Body of pancreas (tissue), 4 donors: ENCODE measurements at places on chromosomes 13 and 19.

GRCh38 chr13:75416327-75417011, 65.5 kb downstream of the TBC1D4 start:
- no peaks in the 10 kb centered on the region for H3K27me3 ChIP-seq
- no peak overlapping the region for H3K4me3 ChIP-seq
- no peaks in the 10 kb centered on the region for H3K36me3 ChIP-seq
- H3K4me1 ChIP-seq: peaks cover 54% of the 10 kb centered on the region
- no peak overlapping the region for H3K27ac ChIP-seq

- H3K27ac ChIP-seq: no peak overlapping the region
- no peak for DNase-seq
- H3K4me3 ChIP-seq: no peak overlapping the region
- no peaks in the 10 kb centered on the region for H3K27me3 ChIP-seq
- H3K4me1 ChIP-seq: no peaks in the 10 kb centered on the region
Observed at GRCh38 chr19:13666165-13666564, 98.2 kb upstream of the MRI1 start.

DNA sequence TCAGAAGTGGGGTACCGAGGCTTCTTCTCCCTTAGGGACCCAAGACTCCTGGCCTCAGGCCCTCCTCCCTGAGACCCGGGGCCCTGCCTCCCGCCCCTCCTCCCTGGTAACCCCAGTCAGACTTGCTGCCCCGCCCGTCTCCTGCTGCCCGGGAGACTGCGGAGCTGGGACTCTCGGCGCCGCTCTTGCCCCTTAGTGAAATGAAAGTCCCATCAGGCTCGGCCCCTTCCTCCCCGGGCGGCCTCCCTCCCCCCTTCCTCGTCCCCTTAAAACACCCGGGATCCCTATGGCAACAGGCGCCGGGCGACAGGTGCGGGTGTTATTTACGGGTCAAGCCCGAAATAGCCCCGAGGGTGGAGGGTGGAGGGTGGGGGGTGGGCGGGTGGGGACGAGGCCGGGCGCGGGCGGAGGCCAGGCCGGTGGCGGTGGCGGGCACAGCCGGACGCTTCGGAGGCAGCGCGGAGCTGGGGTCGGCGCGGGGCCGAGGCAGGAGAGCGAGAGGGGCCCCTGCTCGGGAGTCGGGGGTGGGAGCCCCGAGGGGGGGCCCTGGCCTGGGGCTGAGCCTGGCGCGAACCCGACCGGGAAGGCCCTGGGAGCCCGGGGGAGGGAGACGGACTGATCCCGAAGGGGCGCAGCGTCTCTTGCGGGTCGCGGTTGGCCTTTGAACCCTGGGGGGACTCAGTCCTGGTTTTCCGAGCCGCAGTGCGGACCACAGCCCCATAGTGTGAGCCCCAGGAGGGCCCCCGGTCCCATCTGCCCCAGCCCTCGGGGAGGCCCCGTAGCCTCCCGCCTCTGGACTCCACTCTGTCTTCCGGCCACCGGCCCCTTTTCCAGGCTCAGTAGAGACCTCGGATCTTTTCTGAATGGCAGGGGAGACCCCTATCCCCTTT, at the start of gene CACNG6:
Gene CACNG6, plus strand, starts transcription at position 414 of the 890 bp plus-strand sequence. CDS start 1,241 bp downstream, outside the sequence.
- peaks cover 6% of the 10 kb centered on the region for H3K4me1 ChIP-seq
- no peak within 1 kb of the TSS for H3K4me3 ChIP-seq
- no peak within 1 kb of the TSS for H3K27ac ChIP-seq
- H3K27me3 ChIP-seq: no peaks in the 10 kb centered on the region
- DNase-seq: no peak
- H3K36me3 ChIP-seq: no peaks in the 10 kb centered on the region

DNA sequence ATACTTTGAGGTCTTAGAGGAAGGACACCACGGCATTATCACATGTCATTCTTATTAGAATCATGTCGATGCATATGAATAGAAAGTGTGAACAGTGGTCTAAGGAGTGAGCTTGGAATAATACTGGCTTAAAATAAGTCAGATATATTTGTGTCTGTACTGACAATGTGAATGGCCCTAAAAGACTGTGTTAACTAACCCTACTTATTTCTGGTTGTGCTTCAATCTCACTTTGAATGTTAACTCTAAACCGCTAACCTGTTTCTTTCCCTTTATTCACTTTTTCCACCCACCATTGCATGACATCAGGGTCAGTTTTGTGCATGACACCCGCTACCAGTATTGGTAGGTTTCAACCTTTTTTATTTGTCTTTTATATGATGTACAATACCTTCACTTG, 69.1 kb upstream of the RAP2A start:
- no peaks in the 10 kb centered on the region for H3K27me3 ChIP-seq
- no peak overlapping the region for H3K4me3 ChIP-seq
- no peaks in the 10 kb centered on the region for H3K4me1 ChIP-seq

GRCh38 chr19:40614622-40615411, 13.6 kb downstream of the LTBP4 start:
- H3K27ac ChIP-seq: peak overlapping the region; percentile 11
- peak; percentile 56 for DNase-seq
- no peaks in the 10 kb centered on the region for H3K36me3 ChIP-seq
- H3K4me3 ChIP-seq: no peak overlapping the region
- peaks cover 11% of the 10 kb centered on the region for H3K4me1 ChIP-seq

DNA sequence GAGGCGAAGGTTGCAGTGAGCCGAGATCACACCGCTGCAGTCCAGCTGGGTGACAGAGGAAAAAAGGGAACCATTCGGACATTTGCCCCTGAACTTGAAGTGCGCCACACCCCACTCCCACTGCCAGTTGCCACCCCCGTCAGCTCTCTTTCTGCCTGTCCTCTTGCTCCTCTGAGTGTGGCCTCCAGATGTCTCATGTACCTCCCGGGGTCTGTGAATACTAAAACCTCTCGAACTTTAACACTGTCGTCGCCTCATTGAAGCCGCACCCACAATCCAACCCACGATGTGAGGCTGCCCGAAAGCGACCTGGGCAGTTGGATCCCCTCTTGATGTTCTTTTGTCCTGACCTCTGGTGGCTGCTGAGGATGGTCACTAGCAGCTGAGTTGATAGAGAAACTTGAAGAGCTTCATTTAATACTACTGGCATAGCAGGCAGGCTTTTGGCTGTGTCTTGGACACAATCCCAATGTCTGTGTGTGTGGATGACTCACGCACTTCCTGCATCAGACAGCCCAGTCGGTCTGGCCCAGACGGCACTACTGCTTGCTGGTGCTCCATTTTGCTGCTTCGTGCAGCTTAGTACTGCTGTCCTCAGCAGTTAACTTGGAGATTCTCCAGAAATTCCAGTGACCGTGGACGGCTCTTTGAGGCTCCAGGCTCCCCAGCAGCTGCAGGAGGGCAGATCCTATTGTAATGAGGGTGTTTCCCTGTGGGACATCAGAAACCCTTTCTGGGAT, 4.2 kb downstream of the FPR3 start:
- no peaks in the 10 kb centered on the region for H3K4me1 ChIP-seq
- no peak overlapping the region for H3K27ac ChIP-seq
- no peaks in the 10 kb centered on the region for H3K36me3 ChIP-seq
- H3K4me3 ChIP-seq: no peak overlapping the region
- peak; percentile 65 for DNase-seq

- no peaks in the 10 kb centered on the region for H3K27me3 ChIP-seq
- H3K36me3 ChIP-seq: no peaks in the 10 kb centered on the region
- no peak for DNase-seq
Observed at GRCh38 chr19:43505941-43506340, 1.4 kb upstream of the PHLDB3 start.

DNA sequence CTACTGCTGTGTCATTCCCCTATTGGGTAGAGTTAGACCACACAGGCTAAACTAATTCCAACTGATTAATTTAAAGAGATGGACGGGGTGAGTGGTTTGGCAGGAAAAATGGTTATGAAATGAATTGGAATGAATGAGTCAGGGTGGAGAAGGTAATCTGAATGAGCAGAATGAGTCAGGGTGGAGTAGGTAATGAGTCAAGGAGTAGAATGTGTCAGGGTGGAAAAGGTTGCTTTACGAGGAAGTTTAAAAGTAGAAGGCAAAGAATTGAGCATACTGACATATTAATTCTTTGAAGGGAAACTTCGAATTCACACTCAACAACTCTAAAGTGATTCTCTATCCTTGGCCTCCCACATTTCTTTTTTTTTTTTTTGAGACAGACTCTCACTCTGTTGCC, 12.7 kb upstream of the ZNF121 start:
- DNase-seq: no peak
- H3K4me3 ChIP-seq: no peak overlapping the region
- no peaks in the 10 kb centered on the region for H3K27me3 ChIP-seq
- H3K36me3 ChIP-seq: no peaks in the 10 kb centered on the region

DNA sequence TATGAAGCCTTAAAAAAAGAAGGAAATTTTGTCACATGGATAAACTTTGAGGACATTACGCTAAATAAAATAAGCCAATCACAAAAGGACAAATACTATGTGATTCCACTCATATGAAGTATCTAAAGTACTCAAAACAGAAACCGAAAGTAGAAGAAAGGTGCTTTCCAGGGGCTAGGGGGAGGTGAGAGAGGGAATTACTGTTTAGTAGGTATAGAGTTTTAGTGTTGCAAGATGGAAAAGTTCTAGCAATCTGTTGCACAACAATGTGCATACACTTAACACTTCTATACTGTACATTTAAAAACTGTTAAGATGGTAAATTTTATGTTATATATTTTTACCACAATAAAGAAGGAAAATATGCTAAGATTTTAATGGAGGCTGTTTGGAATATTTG, 83.0 kb downstream of the POLR1D start:
- DNase-seq: no peak
- no peaks in the 10 kb centered on the region for H3K27me3 ChIP-seq
- no peaks in the 10 kb centered on the region for H3K4me1 ChIP-seq
- H3K4me3 ChIP-seq: no peak overlapping the region
- no peaks in the 10 kb centered on the region for H3K36me3 ChIP-seq

DNA sequence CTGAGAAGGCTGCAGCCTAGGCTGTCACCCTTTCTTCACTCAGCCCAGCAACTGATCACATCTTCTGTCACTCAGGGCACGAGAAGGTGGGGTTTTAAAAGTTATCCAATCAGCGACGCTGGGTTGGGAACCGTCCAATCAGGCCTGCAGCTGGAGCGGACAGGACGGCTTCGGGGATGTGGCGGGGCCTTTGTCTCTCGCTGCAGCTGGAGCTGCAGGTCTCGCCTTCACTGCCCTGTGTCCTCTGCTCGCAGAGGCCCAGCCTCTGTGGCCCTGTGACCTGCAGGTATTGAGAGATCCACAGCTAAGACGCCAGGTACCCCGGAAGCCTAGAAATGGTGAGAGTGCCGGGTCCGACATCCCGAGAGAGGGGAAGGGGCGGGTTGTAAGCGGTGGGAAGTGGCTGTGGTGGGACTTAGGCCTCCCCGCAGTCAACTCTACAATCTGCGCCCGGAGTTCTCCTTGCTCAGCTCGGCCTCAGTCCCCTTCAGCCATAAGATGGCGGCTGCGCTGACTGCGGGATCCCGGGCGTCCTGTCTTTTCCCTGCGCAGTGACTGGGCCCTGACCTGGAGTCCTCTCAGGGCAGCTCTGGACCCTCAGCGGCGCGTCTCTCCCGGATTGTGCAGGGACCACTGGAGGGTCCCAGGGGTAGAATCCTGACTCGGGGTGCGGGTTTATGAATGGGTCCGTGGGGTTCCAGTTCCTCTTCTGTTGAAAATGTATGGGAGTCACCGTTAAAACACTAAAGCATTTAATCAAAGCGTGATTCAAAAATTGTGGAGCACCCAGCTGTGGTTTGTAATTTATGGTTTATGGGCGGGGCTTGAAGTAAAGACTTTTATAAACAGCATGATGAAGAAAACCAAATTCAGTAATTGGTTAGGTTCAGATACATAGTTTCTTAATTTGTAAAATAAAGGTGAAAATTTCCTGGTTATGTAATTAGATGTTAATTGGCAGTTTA, at the start of gene ZNF714:
Gene ZNF714, plus strand, starts transcription at position 193 of the 965 bp plus-strand sequence. CDS start 16,066 bp downstream, outside the sequence.
- no peaks in the 10 kb centered on the region for H3K36me3 ChIP-seq
- H3K4me3 ChIP-seq: peak within 1 kb of the TSS; percentile 74
- H3K27ac ChIP-seq: peak within 1 kb of the TSS; percentile 67
- peaks cover 6% of the 10 kb centered on the region for H3K4me1 ChIP-seq

DNA sequence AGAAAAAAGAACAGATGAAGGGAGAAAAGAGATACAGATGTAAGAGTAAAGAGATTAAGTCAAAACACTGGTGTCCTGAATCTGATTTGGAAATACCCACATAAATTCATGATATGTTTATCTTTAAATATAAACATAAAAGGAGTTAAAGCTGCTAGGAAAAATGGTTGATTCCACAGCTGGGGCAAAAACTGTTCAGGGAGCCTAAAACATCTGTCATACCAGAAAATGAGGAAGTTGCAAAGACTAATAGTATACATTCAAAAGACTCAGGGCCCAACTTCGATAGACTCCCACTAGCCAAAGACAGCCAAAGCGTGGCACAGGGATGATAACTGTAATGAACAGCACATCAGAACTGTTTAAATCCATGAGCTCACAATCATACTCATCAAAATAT, 62.0 kb downstream of the ABCC4 start:
- no peaks in the 10 kb centered on the region for H3K4me1 ChIP-seq
- no peaks in the 10 kb centered on the region for H3K36me3 ChIP-seq
- H3K27ac ChIP-seq: no peak overlapping the region

DNA sequence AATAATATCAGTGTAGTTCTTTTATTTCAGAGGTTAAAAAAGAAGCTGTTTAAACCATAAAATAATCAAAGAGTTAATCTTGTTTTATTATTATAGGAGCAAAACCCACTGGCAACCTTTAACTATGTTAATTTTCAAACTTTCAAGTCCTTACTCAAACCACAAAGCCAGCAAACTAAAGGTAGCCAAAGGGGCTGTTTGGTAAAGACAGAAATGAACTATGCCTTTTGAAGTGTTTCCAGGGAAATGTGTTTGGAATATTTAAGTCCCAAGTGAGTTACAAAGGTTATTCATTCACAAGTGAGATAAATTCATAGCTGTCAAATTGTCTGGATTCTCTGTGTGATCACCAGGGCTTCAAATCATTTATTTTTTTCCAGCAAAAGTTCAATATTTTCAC, 264.7 kb downstream of the MZT1 start:
- H3K4me1 ChIP-seq: no peaks in the 10 kb centered on the region
- H3K36me3 ChIP-seq: no peaks in the 10 kb centered on the region
- DNase-seq: no peak
- no peaks in the 10 kb centered on the region for H3K27me3 ChIP-seq
- no peak overlapping the region for H3K27ac ChIP-seq

GRCh38 chr13:23753458-23753857, 135.7 kb downstream of the MIPEP start:
- DNase-seq: no peak
- no peaks in the 10 kb centered on the region for H3K4me1 ChIP-seq
- H3K27ac ChIP-seq: no peak overlapping the region

DNA sequence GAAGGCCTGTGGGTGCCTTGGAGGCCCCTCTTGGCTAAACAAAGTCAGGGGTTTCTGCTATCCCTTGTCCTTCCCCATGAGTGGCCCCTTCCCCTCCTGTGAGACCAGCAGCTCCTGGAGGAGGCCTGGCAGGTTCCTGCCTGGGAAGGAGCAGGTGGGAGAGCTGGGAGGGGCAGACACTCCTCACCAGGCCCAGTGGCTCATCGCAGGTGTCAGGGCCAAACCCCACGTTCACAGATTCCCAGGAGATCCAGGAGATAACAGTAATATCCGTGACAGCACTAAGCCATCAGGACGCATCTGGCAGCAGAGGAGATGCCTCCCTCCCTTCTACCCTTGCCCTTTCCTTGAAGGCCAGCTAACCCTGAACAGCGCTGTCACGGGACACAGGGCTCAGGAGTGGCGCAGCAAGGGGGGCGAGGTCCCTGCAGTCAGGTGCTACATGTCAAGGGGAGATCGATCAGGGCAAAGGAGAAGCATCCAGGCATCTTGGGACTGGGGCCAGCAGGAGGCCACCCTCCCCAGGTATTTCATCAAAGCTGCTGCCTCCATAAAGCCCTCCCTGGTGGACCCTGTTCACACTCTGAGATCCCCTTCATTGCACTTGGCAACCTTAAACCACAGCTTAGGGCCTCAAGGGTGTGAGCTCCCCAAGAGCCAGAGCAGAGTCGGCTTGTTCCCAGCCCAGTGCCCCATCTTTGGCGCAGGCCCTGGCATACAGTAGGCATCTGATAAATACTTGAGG, 4.8 kb downstream of the CEBPA start:
- no peaks in the 10 kb centered on the region for H3K36me3 ChIP-seq
- no peak overlapping the region for H3K4me3 ChIP-seq
- H3K27me3 ChIP-seq: no peaks in the 10 kb centered on the region
- no peak for DNase-seq
- no peak overlapping the region for H3K27ac ChIP-seq
